ENCODE measurements at places on chromosomes 7 and 10.

DNA sequence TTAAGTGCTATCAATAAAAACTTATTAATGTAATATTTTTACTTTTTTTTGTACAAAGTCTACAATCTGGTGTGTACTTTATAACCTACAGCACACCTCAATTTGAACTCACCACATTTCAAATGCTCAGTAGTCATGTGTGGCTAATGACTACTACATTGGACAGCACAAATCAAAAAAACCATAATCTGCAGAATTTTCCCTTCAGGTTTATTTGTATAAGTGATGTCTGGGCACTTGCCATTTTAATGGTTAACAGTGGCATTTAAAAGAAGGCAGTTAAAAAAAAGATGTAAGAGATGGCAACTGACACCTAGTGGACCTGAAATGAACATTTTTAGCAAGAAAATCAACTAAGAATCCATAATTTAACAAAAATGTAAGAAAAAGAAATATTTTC is 124.6 kb upstream of the NRBF2 start:
- DNase-seq, result no peak

- DNase-seq, result peak; percentile 77
Measured at GRCh38 chr7:98879198-98879978, 1.1 kb downstream of the TRRAP start.

GRCh38 chr7:127798023-127798422 is 146.0 kb downstream of the SND1 start:
- no peak for DNase-seq

- no peak for DNase-seq
Measured at GRCh38 chr7:120185940-120186682, 86.9 kb upstream of the KCND2 start.

DNA sequence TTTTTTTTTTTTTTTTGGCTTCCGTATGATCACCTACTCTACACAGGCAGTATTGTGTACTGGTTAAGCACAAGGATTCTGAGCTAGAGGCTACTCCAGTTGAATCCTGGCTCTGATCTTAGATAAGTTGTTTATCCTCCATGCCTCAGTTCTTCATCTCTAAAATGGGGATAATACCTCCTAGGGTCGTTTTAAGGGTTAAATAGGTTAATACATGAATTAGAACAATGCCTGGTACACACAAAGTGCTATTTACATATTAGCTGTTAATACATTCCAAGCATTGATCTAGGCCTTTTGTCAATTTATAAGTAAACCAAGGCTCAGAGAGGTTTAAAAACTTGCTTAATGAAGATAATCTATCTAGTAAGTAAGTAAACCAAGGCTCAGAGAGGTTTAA is 59.0 kb downstream of the ST7 start:
- DNase-seq, result no peak

DNA sequence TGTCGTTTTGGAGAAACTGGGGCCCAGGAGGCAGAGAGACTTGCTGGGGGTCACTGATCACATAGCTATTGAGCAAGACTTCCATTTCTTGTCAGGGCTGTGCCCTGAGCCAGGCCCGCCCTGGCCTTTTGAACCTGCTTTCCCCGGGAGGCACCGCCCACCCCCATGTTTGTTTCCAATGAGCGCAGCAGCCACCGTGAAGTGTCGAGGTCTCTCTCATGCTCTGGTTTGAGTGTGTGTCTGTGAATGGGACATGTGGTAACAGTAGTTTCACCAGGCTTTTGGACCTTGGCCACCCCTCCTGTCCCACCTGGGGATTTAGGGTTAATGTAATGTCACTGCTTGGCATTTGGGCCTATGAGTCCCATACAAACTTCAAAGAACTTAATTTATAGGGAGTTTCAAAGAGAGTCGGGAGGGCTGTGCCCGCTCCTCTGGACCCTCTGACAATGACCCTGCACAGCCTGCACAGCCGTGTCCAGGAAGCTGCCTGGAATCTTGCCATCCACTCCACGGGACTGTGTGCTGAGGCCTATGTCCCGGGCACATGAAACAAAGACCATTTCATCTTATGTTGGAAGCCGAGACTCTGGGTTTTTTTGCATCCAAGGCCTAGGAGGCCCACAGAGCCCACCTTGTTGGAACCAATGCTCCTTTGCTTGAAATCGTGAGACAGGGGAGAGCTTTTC is 6.3 kb downstream of the PRF1 start:
- no peak for DNase-seq

GRCh38 chr7:43583424-43584194 is 701 bp downstream of the STK17A start:
- DNase-seq, result peak; percentile 23

- DNase-seq, result no peak
Measured at GRCh38 chr10:3622845-3623621, 162.0 kb downstream of the KLF6 start.

- no peak for DNase-seq
Measured at GRCh38 chr10:43957267-43958070, 308.8 kb upstream of the ZNF32 start.

GRCh38 chr7:152647009-152647408 is 28.9 kb downstream of the XRCC2 start:
- no peak for DNase-seq

DNA sequence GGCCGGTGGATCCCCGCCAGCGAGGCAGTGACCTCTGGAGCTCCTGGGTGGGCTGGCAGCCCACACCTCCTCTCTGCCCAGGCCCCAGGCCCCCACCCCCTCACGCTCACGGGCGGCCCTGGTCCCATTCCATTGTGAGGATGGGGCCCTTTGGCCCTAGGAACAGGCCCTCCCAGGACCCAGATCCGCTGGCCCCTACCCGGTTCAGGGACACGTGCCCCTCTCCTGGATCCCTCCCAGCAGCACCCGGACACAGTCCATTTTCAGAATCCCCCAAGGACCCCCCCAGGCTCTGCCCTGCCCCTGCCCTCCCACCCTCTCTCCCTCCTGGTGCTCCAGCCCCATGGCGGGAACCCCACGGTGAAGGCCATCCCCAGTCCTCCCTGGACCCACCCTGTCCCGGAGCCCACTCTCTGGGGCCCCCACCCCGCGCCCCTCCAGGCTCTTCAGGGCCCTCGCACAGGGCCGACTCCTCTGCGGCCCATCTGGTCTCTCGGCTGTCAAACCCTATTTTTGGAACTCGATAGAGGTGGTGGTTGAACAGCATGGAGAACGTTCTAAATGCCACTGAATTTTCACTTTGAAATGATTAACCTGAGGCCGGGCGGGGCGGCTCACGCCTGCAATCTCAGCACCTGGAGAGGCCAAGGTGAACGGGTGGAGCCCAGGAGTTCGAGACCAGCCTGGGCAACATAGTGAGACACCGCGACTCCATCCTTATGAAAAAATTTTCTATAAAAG is 8.1 kb downstream of the ADAP1 start:
- no peak for DNase-seq

GRCh38 chr10:88431103-88431502 is 152.0 kb downstream of the RNLS start:
- no peak for DNase-seq

GRCh38 chr7:41808541-41808940 is 105.7 kb upstream of the INHBA start:
- no peak for DNase-seq

GRCh38 chr7:144738708-144739314 is 97.0 kb downstream of the TPK1 start:
- peak; percentile 7 for DNase-seq

GRCh38 chr10:110923856-110924493 is 4.6 kb downstream of the SHOC2 start:
- no peak for DNase-seq

- DNase-seq, result no peak
Measured at GRCh38 chr10:121217331-121217730, 366.2 kb downstream of the WDR11 start.

DNA sequence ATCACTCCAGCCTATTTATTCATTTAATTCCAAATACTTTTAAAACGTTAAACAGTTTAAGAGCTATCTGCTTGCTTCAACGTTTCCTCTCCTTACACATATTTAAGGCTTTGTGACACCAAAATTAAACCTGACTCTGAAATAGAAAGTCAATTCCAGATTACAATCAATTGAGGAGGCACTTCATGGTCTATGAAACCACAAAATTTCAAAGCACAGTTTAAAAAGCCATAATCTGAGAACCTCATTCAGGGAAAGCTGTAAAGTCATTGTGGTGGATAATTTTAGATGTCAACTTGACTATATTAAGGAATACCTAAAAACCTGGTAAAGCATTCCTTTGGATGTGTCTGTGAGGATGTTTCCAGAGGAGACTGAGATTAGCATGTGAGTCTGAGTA is 6.2 kb downstream of the SNX13 start:
- no peak for DNase-seq

DNA sequence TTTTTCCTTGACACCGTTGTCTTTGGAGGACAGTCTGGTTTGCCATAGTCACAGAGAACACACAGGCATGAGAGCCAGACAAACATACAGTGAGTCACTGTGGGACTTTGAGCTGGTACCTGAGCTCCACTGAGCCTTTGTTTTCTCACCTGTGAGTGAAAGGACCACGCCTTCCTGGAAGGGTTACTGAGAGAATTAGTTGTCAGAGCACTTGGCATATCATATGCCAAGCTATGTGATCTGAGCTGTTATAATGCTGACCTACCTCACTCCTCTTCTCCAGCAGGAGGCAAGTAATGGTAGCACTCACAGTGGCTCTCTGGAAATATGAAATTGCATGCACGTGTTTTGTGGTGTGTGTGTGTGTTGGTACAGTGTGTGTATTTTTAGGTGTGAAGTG is 59.7 kb downstream of the CXCL12 start:
- DNase-seq, result no peak

- no peak for DNase-seq
Measured at GRCh38 chr7:96346293-96346953, 24.5 kb upstream of the SLC25A13 start.

DNA sequence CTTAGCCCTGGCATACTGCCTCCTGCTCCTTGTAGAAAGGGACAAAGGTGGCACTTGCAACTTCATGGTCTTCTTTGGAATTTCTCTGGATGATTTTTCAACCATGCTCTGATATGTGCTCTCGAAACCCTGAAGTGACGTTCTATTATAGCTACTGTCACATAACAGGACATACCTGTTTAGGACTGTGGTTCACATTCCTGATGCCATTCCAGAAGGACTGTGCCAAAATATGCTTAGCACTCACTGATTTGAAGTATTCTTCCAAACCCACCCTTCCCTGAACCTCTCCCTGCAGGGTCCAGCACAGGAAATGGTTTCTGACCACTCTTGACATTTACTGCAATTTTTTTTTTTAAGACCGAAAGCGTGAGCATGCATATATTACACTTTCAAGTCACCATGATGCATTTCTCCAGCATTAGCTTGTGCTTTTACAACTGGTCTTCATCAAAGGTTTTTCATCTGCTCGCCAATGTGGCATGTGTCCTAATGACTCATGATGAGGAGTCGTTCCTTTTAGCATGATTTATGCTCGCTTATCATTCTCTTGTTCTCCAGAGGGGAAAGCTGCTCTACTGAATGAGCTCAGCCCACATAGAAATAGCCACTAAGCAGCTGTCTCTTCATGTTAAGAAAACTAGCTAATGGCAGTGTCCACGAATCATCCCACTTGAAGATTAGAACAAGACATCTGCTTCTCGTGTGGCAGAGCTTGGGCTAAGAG is 135.2 kb downstream of the ADAM12 start:
- no peak for DNase-seq

DNA sequence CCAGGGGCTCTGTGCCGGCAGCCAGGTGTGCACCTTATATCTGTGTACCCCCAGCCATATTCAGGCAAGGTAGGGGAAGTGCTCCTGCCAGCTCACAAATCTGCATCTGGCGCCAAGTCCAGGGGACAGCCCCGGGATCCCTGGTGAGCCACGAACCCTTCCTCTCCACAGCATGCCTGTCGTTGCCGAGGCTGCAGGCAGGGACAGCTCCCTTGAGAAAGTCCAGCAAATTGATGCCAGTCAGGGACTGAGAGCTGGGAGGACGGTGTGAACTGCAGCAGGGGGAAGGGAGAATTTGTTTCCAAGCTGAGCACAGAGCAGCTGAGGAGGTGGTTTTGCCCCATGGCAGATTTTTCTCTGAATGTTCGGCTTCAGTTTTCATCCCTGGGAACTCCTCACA is 919 bp downstream of the PLA2G12B start:
- no peak for DNase-seq

GRCh38 chr10:8380833-8381496 is 326.5 kb downstream of the GATA3 start:
- no peak for DNase-seq

- DNase-seq, result no peak
Measured at GRCh38 chr10:31520986-31521831, 202.2 kb downstream of the ZEB1 start.

GRCh38 chr7:46576950-46577349 is 655.9 kb upstream of the IGFBP3 start:
- no peak for DNase-seq

DNA sequence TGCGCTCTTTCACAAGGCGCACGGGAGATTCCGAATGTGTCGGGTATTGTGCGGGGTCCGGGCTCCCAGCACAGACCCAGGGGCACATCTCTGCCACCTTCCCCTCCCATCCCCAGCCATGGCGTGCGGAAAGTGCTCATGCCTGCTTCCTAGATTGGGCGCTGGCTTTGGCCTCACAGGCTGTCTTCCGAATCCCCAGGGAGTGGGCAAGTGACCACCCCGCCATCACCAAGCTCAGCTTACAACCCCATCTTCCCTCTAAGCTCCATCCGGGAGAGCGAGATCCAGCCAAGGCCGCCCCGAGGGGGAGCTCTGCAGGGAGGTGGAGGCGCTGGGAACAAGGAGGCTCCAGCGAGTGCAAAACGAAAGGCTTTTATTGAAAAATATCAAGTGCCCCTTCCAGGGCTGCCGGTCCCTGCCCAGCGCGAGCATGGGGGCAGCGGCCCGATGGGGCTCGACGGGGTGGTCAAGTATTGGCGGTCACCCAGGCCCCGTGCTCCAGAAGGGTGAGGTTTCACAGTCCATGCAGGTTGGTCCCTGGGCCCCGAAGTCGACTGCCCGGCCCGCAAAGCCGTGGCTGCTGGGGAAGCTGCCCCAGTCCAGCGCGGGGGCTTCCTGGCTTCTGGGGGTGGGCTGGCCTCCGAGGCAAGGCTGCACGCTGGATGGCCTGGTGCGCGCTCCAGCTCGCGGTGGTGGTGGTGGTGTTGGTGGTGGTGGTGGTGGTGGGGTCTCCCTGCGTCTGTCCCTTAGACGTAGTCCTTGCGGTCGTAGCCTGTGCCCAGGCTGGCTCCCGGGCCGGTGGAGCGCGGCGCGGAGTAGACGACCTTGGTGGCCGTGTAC is 1.2 kb downstream of the CLDN3 start:
- DNase-seq, result no peak

DNA sequence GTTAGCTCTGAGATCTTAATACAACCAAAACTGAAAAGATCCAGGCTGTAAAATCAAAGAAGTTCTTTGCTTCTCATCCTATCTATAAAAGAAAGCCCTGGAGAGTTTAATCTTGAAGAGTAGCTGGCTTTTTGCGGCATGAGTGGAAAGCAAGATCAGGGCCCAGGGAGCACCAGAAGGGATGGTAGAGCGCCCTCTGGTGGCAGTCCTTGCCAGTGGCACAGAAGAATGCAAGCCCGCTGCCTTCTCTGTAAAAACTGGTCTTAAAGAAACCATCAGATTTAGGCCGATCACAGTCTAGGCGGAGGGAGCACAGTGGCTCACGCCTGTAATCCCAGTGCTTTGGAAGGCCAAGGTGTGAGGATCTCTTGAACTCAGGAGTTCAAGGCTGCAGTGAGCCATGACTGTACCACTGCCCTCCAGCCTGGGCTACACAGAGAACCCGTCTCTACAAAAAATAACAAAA is 35.6 kb downstream of the CPN1 start:
- peak; percentile 63 for DNase-seq

Measured in GM13977 (cell line).